ENCODE measurements at places on chromosomes 16 and 17.

- DNase-seq: no peak
Observed at GRCh38 chr17:69143151-69143550, 1.5 kb upstream of the ABCA6 start.

DNA sequence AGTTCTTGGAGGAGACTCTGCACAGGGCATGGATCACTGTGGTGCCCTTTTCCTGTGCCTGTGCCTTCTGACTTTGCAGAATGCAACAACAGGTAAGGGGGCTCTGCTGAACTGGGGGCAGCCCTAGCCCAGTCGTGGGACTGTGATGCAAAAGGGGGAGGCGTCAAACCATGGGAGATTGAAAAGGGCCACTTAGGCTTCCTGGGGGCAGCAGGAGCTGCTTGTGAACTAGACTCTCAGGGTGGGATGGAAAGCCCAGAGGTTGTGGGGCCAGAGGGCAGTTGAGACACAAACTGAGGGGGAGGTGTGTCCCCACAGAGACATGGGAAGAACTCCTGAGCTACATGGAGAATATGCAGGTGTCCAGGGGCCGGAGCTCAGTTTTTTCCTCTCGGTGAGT is 19.6 kb downstream of the ADGRG5 start:
- no peak for DNase-seq

- no peak for DNase-seq
Observed at GRCh38 chr16:22638393-22639206, 127.9 kb downstream of the NPIPB5 start.

- no peak for DNase-seq
Observed at GRCh38 chr16:12958366-12958765, 57.0 kb downstream of the SHISA9 start.

DNA sequence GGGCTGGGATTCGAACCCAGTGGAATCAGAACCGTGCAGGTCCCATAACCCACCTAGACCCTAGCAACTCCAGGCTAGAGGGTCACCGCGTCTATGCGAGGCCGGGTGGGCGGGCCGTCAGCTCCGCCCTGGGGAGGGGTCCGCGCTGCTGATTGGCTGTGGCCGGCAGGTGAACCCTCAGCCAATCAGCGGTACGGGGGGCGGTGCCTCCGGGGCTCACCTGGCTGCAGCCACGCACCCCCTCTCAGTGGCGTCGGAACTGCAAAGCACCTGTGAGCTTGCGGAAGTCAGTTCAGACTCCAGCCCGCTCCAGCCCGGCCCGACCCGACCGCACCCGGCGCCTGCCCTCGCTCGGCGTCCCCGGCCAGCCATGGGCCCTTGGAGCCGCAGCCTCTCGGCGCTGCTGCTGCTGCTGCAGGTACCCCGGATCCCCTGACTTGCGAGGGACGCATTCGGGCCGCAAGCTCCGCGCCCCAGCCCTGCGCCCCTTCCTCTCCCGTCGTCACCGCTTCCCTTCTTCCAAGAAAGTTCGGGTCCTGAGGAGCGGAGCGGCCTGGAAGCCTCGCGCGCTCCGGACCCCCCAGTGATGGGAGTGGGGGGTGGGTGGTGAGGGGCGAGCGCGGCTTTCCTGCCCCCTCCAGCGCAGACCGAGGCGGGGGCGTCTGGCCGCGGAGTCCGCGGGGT is at the start of gene CDH1:
CDH1 (plus strand) TSS at position 247 of the 684 bp plus-strand sequence; CDS start at position 371, 124 bp downstream.
- DNase-seq: peak; percentile 78

GRCh38 chr17:17035490-17035889 is 6.8 kb upstream of the MPRIP start:
- no peak for DNase-seq

DNA sequence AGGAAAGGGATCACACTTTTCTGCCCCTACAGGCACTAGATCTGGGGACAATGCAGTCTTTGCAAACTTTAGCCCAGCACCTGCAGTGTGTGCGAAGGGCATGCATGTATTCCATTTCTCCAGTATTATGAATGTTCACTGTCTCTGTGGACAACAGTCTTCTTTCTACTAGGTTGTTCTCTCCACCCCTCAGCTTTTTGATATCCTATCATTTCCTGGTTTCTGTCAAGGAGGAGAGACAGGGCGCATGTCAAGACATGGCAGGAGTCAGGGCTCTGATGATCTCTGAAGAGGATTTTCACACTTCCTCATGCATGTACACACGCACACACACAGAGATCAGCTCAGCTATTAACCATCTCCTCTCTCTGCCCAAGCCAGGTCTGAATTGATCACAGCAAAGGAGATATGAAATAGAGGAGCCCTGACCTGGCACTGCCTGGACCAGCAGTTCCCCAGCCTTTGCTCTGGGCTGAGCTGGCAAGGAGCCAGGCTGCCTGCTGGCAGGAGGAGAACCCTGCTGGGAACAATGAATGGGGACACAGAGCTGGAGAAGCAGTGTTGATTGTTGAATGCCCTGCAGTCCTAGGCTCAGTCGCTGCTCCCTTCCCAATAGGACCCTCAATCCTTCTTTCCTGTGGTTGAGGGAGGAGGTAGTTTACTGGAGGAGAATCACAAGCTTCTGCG is 2.6 kb downstream of the GPR179 start:
- peak; percentile 97 for DNase-seq

- DNase-seq: no peak
Observed at GRCh38 chr17:35080536-35080935, 17.0 kb upstream of the RFFL start.

- no peak for DNase-seq
Observed at GRCh38 chr17:57062865-57063264, 22.2 kb upstream of the AKAP1 start.

DNA sequence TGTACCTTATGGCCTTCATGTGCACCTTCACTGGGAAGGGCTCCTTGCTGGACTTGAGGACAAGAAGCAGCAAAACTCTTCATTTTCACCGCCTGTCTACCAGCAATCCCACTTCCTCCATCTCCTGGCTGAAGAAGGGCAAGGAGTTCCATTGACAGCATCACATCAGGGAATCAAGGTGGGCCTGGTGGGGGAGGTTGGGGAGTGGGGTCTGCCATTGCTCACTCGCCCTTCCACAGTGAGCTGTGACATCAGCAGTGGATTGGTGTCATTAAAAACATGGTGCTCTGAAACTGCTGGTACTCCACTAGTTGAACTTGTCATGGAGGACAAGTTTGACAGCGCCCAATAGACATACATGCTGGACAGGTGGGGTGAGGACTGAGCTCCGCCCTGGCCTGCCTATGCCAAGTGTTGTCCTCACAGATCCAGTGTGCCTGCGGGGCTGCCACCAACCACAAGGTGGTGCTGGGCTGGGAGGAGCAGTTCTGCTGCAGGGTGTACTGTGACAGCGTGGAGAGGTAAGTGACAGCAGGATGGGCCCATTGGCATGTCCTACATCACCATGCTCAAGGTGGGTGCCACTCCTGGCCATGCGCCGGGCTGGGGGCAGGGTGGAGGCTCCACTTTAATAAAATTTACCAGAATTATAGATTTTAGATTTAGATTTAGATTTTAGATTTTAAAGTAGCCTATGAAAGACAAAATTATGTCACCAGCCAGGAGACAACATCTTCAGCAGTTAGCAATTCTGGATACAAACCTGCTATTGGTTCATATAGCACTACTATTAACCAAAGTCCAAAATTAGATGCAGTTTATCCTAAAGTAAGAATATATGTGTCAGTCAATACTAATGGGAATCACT is 1729.1 kb downstream of the TP53TG3F start:
- DNase-seq: no peak

DNA sequence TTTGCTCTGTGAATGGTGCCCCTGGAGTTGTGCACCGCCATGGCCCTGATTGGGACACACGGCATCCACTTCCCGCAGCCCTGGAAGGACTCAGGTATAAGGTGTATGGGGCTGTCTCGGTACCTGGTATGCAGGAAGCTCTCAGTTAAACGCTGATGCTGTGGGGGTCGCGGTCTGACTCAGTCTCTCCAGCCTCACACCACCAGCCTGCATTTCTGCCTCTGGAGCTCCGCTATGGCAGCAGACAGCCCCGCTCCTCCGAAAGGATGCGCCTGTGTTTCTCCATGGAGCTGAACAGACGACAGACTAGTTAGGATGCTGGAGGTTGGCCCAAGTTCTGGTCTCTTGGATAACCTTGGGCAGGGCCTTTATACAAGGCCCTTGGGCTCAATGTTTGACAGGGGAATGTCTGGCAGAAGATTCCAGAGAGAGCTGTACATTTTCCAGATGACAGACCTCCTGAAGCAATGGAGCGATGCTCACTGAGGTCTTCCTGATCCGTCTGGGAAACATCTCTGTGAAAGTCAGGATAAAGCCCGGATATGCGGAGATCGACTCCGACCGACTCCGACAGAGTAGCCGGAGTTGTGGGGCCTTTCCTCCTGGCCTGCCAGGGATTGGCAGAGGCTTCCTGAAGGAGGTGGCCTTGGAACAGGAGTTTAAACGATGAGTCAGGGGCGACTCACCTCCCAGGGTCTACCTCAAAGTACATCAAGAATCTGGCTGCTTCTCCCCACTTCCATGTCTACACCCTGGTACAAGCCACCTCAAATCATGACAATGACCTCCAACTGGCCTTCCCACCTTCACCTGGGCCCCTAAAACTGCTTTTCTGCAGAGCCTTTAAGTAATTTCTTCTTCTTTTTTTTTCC is 21.9 kb upstream of the BCAR1 start:
- no peak for DNase-seq

DNA sequence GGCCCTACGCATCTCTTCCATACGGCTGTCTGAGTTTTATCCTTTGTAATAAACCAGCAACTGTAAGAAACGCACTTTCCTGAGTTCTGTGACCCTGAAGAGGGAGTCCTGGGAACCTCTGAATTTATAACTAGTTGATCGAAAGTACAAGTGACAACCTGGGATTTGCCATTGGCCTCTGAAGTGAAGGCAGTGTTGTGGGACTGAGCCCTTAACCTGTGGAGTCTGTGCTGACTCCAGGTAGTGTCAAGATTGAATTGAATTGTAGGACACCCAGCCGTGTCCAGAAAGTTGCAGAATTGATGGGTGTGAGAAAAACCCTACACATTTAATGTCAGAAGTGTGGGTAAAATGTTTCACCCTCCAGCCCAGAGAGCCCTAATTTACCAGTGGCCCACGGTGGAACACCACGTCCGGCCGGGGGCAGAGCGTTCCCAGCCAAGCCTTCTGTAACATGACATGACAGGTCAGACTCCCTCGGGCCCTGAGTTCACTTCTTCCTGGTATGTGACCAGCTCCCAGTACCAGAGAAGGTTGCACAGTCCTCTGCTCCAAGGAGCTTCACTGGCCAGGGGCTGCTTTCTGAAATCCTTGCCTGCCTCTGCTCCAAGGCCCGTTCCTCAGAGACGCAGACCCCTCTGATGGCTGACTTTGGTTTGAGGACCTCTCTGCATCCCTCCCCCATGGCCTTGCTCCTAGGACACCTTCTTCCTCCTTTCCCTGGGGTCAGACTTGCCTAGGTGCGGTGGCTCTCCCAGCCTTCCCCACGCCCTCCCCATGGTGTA is 1.5 kb downstream of the GAA start:
- no peak for DNase-seq

DNA sequence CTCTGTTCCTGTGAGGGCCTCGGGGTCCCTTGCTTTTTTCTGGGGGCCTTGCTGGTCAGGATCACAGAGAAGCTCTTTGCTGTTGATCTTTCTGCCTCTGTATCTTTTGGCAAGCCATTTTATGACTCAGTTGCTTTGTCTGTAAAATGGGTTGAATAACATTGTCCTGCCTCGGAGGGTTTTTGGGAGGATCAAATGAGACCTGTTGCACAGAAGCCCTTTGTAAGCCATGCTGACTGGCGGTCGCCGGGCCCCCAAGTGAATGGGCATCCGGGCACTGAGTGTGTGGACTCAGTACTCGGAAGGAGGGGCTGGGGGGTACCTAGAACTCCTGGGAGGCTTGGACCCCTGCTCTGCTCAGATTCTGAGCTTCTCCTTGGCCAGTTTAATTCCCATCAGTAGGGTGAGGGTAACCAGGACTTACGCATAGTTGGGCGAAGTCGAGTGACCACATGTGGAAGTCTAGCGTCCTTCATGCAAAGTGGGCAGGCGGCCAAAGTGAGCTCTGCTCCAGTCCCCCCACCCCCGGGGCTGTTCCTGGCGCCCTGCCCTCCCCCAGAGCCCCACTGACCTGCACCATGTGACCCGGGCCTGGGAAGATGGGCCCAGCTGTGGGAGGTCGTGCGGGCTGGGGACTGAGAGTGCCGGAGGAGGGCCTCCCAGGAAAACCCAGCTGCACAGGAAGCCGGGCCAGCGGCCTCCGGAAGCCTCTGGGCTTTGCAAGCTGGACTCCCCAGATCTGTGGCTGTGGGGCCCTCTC is 284.0 kb downstream of the SEC14L1 start:
- no peak for DNase-seq

GRCh38 chr16:4382795-4383357 is 11.2 kb downstream of the VASN start:
- DNase-seq: no peak

GRCh38 chr16:27531826-27532800 is 17.6 kb downstream of the GTF3C1 start:
- DNase-seq: no peak

GRCh38 chr16:87571868-87572244 is 30.5 kb upstream of the JPH3 start:
- DNase-seq: no peak

GRCh38 chr17:31431852-31432658 is 40.6 kb downstream of the RAB11FIP4 start:
- DNase-seq: no peak

- no peak for DNase-seq
Observed at GRCh38 chr17:70454908-70455307, 285.6 kb downstream of the KCNJ2 start.

DNA sequence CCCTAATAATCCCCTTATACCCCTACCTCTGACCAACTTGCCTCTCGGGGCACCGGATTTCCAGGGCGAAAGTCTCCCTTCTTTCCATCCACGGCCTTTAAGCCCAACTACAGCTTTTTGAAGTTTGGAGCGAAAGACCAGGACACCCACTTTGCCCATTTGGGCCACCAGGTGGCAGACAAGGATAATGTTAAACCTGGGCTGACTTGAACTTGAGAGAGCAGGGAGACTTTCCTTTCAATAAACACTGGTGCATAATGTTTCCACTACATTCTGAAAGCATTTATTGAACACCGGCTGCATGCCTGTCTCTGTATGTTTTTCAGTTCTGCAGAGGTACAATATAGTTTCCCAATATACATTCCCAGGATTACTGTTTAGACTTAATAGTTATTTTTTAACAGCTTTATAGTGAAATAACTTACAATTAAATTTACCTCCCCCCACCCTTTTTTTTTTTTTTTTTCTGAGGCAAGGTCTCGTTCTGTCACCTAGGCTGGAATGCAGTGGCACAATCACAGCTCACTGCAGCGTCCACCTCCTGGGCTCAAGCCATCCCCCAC is 6.9 kb upstream of the CES3 start:
- peak; percentile 56 for DNase-seq
